ENCODE measurements at places on chromosomes 12 and 14. TPM values are rescaled to one million over a fixed set of nuclear protein-coding genes. Genes with fewer than 3 reads are reported as not detected.

MTHFD1 gene
- total RNA-seq, result 25.5 TPM

TSHR gene
- not detected for total RNA-seq

COQ5 gene
- total RNA-seq, result 21.9 TPM

RHEBL1 gene
- 1.3 TPM for total RNA-seq

CHGA gene
- total RNA-seq, result not detected

EPYC gene
- total RNA-seq, result not detected

JPH4 gene
- not detected for total RNA-seq

FAIM2 gene
- total RNA-seq, result not detected

TPH2 gene
- total RNA-seq, result not detected

INHBC gene
- not detected for total RNA-seq

GLIPR1L2 gene
- total RNA-seq, result not detected

SPRYD4 gene
- 3.4 TPM for total RNA-seq

CARMIL3 gene
- under 0.01 TPM for total RNA-seq

CLEC2A gene
- total RNA-seq, result not detected

SLC35E3 gene
- 5.0 TPM for total RNA-seq

TAS2R8 gene
- not detected for total RNA-seq

DNAJC22 gene
- total RNA-seq, result 0.29 TPM

MLF2 gene
- 153 TPM for total RNA-seq

TMED10 gene
- 282 TPM for total RNA-seq
